ENCODE measurements at places on chromosomes 4 and X.

GRCh38 chr4:143082701-143083100 lies 102.0 kb upstream of the USP38 start:
- DNase-seq, result no peak

- no peak for DNase-seq
These were observed 25.5 kb upstream of the AMOT start for GRCh38 chrX:112866175-112866574.

- DNase-seq, result no peak
These were observed 79.9 kb downstream of the NHSL2 start for GRCh38 chrX:71990518-71990917.

GRCh38 chrX:110397904-110398303 lies 39.3 kb downstream of the RTL9 start:
- no peak for DNase-seq

GRCh38 chrX:79096145-79096556 lies 48.3 kb upstream of the GPR174 start:
- no peak for DNase-seq

- DNase-seq, result no peak
These were observed 5.2 kb upstream of the BMP15 start for GRCh38 chrX:50905334-50905733.

DNA sequence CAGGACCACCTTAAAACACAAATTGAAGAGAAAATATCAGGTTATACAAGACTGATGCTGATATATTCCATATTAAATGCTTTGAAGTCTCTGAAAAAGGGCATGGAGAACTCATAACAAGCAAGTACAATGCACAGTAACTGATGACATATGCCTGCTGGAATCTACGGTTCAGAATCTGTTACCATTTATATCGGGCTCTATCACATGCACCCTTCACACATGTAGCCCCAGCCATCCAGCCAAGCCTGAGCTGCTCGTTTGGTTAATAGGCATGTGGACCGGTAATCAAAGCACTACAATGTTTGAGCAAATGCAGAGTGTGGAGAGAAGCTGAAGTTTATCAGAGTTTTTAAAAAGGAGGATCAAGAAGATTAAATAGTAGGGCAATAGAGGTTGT lies 11.8 kb downstream of the COMMD8 start:
- DNase-seq, result no peak

DNA sequence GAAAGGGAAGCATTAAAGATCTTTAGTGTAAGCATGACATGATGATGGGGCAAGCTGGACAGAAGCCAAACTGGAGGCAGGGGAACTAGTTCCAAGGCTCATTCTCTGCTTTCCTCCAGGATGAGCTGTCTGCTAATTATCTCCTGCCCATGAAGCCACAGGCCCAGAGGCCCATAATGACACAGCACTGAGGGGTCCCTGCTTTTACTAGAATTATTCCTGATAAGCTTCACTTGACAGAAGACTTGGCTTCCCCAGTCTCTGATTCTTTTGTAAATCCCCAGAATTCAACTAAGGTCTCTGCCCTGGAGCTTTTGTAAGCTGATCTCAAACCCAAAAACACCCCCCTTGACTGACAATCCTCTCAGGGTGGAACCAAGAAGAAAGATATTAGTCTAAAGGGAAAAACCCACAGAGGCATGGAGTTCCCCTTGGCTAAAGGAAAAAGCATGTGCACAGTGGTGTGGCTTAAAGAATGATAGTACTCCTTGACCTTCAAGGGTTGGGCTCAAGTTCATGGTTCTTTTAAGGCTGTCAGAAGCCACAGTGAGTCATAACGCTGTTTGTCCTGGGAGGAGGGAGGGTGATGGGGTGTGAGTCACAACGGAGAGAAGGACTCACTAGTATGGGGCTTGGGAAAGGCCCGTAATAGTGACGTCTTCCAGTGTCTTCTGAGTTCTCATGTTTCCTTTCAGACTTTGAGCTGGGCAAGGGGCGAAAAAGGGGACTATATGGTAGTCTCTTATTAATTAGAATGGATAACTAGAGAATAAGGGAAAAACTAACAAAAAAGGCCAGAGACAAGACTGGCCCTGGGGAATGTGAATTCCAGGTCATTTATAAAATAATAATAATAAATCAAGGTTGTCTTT lies 146.0 kb upstream of the CPEB2 start:
- DNase-seq, result no peak

- DNase-seq, result no peak
These were observed 243.4 kb upstream of the STS start for GRCh38 chrX:6904156-6904555.

GRCh38 chrX:98338544-98338943 lies 1454.8 kb downstream of the RPA4 start:
- no peak for DNase-seq

DNA sequence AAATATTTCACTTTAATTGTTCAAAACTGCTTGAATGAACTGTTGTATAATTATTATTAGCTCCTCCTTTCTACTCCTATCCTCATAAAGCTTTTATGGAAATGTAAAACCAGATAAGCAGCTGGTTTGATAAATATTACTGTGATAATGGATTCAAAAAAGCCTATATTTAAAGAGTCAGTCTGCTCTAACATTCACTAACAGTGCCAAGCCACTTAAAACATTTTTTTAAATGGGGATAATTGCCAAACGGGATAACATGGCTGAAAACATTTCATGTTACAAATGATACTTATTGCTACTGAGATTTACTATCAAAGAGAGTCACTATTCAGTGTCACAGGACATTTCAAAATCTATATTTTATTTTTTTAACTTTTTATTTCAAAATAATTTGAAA lies 17.4 kb downstream of the ARHGAP24 start:
- no peak for DNase-seq

- DNase-seq, result no peak
These were observed 85.0 kb upstream of the WDFY3 start for GRCh38 chr4:85051526-85051925.

DNA sequence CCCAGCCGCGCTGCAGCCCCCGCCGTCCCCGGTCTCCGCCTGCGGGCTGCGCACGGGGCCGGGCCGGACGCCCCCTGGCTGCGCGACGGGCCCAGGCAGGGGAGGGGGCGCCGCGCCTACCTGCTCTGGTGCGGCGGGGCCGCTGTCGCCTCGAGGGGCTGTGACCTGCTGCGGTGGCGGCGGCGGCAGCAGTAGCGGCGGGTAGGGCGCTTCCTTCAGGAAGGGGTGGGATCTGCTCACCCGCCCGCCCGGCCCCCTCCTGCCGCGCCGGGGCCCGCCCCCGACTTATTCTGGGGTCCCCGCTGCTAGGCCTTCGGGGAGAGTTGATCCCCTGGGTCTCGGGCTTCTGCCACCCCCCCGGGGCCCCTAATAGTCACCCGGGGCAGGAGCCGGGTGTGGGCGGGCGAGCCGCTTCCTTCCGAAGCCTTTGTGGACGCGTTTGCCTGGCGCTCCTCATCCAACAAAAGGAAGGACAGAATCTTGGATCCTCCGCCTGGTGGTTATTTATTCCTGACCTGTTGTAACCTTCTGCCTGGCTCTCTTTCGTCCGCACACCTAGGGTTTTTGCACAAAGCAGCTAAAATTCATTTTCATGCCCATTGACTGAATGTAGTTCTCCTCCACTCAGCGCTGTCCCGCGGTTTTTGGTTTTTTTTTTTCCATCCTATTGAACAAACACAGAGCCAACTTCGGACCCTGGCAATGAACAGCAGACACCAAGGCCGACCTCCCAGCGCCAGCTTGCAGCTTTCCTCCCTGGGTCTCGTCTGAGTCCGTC lies at the start of gene TMEM150C:
TMEM150C (minus strand) TSS at position 203 of the 778 bp plus-strand sequence. CDS start 57,331 bp downstream, outside the sequence.
- DNase-seq, result no peak

GRCh38 chrX:86507331-86507730 lies 359.1 kb downstream of the DACH2 start:
- no peak for DNase-seq

DNA sequence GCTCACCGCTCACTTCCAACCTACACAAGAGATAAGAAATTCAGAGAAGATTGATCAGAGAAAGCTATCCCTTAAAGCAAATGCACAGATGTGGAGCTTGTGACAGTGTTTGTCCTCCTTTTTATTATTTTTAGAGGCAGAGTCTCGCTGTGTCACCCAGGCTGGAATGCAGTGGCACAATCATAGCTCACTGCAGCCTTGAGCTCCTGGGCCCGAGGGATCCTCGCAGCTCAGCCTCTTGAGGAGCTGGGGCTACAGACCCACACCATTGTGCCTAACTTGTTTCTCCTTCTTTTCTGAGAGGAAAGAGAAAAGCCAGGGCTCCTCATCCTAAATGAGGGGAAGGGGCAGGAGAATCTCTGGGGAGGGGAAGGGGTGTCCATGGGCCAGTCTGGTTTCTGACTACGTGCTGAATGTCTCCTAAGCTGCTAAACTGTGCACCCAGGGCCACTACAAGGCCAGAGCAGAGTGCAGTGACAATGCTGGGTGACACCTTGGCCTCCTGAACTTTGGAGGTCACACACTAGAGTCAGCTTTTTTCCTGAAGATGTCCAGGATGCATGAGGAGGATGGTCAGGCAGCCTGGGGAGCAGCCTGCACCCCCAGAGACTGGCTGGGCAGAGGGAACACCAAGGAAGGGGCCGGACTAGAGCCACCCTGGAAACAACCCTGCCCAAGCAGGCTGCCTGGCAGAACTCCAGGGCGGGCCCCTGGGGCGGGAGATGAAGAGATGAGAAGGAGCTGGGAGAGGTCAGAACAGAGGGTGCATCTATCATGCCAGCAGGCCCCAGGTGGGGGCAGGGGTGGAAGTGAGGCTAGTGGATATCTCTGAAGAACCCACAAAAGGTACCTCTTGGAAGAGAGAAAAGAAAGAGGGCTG lies 55.5 kb upstream of the PROM1 start:
- no peak for DNase-seq

GRCh38 chr4:87081826-87082225 lies 138.6 kb downstream of the KLHL8 start:
- DNase-seq, result no peak

- DNase-seq, result no peak
These were observed 1.8 kb upstream of the GPM6A start for GRCh38 chr4:175813821-175814220.

- DNase-seq, result peak; percentile 25
These were observed 48.8 kb downstream of the MAP7D2 start for GRCh38 chrX:20067709-20068561.

DNA sequence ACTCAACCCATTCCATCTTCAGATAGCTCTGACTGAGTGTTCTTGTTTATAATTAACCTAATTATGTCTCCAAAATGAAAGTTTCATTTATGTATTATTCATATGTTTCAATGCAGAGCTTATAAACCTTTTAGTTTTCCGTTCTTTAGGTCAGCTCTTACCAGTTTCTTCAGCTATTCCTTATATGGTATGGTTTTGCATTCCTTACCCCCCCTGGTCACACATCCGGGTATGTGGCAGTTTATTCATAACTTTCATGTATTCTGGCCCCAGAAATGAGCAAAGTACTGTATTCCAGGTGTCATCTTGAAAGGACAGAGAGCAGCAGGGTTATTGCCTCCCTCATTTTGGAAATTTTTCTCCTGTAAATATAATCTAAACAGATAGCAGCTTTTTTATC lies 16.8 kb upstream of the IGSF1 start:
- DNase-seq, result no peak

- no peak for DNase-seq
These were observed 9.7 kb upstream of the KLHL13 start for GRCh38 chrX:118126286-118126685.

DNA sequence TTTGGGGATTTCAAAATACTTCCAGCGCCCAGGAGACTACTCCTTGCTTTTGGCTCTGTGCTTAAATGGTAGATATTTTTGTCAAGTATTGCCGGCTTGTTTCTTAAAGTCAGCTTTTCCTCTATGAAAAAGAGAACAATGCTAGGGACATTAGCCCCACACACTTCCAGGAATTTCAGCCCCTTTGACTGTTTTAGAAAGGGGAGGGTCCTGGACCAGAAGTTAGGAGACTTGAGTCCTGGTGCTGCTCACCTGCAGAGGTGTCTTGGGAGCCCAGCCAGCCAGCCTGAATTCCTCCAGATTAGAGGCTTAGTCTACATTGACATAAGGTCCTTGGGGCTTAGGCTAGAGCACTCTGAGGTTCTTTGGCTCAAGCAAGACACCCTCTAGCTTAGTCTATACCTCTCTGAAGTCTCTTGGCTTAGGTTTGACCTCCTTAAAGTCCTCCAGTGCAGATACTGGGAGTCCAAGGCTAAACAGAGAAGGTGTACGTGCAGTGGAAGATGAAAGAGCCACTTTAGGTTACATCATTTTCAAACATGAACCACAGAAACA lies 1.6 kb upstream of the SETD7 start:
- DNase-seq, result no peak

DNA sequence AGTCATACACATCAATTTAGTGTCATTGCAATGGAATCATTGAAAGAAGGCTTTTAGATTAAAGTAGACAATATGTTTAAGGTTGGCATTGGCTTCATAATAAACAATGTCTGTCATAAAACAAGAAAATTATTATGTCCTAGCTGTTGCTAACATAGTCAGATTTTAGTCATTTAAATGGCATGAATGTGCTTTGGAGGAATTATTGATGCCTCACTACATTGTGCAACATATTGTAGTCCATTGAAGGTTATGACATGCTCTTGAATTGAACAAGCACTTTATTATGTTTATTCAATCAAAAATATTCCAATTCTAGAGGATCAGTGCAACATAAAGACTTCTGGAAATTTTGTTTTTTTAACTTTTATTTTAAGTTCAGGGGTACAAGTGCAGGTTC lies 489.8 kb upstream of the AMOT start:
- DNase-seq, result no peak

GRCh38 chr4:156295676-156296195 lies 342.1 kb upstream of the CTSO start:
- DNase-seq, result no peak

DNA sequence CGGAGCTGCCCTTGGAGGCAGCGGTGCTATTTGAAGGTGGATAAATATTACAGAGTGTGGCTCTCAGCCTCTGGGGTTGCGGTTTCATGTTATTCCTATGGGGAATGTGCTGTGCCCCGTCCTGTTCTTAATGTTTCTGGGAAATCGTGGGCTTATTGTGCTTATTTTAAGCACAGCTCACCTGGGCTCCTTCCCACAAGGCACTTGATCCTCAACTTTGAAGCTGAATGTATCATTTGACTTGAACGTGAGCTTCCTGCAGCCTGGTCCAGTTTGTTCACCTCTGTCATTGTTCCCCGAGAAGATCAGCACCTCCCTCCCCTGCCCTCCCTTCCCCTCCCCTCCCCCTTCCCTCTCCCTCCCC lies 3.9 kb downstream of the SORCS2 start:
- DNase-seq, result no peak

DNA sequence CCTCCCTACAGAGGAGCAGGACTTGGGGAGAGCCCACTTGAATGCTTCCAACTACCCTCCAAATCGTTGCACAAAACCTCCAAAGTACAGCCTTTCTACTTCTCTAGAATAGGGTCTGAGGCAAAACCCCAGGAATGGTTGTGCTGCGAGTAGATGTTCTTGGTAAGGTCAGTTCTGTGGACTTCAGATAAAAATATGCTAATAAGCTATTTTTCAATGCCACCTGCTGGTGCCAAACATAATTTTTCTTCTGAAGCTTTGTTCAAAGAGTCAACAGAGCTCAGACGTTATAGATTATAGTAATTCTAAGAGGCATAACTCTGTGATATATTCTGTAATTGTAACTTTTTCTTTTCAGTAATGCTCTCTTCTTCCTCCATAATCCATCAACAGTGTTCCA lies 425.7 kb downstream of the GPAT3 start:
- DNase-seq, result no peak

Data from hippocampal formation (tissue), 2 donors.